GM12891 (cell line): ENCODE measurements at places on chromosomes 2 and 18.

- DNase-seq = no peak
These were observed 2.1 kb upstream of the RTN4 start for GRCh38 chr2:55052129-55053061.

GRCh38 chr2:23015651-23016200 is 369.3 kb upstream of the KLHL29 start:
- no peak for DNase-seq

DNA sequence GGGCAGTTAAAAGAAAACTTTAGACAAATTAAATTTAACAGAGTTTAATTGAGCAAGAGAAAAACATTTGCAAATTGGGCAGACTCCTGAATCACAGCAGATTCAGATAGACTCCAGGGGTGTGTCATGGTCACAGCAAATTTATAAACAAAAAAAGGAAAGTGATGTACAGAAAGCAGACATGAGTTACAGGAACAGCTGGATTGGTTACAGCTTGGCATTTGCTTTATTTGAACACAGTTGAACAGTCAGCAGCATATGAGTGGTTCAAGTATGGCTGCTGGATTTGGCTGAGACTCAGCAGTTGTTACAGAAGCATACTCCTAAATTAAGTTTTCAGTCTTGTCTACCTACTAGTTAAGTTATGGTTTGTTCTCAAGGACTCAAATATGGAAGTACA is 82.3 kb upstream of the NYAP2 start:
- DNase-seq = no peak

DNA sequence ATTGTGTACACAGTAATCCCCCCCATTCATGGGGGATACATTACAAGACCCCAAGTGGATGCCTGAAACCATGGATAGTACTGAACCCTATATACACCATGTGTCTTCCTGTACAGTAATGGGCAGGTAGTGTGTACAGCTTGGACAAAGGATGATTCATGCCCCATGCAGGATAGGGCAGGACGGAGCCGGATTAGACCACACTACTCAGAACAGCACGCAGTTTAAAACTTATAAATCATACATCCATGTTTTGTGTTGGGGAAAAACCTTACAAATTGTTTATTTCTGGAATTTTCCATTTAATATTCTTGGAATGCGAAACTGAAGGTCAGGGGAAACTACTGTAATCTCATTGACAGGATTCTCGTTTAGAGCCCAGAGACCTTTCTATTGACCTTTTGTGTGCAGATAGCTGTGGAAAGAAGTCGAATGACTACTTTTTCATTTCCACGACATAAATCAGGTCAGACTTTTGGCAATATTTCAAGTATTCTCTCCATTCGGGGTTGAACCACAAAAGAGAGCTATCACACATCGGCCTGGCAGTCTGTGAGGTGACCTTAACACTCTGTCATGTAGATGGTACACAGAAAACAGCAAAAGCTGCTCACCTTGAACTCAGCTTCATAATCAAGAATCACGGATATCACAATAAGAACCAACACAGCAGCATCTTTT is 9.9 kb upstream of the YPEL5 start:
- DNase-seq = no peak

GRCh38 chr2:203018181-203018580 is 3.5 kb downstream of the NBEAL1 start:
- DNase-seq = no peak

DNA sequence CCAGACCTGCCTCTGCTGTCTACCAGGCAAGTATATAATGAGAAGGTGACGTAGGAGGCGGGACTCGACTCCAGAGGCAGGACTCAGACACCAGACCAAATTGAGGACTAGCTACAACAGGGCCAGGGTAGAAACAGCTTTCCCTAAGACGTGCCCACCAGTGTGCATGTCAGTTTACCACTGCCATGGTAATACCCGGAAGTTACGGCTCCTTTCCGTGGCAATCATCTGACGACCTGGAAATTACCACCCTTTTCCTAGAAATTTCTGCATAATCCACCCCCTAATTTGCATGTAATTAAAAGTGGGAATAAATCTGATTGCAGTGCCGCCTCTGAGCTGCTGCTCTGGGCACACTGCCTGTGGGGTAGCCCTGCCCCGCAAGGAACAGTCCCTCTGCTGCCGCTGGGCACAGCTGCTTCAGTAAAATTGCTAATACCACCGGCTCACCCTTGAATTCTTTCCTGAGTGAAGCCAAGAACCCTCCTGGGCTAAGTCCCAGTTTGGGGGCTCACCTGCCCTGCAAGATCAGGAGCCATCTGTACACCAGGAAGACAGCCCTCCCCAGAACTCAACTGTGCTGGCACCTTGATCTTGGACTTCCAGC is 59.1 kb downstream of the ODC1 start:
- DNase-seq = no peak

DNA sequence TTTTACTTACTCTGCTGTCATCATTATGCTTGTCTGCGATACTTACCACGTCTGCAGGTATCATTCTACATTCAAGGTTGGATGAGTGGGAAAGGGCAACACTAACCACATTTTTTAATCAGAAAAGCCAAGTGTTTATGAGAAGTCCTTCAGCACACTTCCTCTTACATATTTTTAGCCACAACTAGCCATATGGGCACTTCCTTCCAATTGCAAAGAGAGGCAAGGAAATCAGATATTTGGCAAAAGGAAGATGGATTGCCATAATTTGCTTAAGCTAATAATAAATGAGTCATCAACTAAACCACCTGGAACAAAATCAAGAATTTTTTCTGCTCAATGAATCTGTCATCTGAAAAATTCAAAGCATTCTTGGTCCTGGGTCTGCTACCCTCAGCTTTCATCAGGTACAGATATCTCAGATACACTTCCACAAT is 16.7 kb upstream of the MRO start:
- no peak for DNase-seq

DNA sequence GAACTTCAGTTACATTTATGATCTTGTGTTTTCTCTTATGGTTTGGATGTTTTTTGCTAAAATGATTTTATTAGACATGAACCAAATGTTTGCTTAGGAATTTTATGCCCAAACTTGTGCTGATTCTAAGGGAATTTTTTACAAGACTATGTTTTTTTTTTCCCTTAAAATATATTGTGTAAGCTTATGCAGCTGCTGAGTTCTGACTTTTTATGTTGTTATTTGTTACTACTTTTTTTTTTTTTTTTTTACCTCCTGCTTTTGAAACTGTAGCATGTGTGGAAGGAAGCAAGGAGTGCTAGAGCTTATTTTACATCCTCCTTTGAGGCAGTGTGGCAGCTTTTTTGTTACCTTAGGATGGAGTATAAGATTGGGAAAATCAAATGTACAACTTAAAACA is 6.0 kb upstream of the DNAH7 start:
- DNase-seq = no peak

DNA sequence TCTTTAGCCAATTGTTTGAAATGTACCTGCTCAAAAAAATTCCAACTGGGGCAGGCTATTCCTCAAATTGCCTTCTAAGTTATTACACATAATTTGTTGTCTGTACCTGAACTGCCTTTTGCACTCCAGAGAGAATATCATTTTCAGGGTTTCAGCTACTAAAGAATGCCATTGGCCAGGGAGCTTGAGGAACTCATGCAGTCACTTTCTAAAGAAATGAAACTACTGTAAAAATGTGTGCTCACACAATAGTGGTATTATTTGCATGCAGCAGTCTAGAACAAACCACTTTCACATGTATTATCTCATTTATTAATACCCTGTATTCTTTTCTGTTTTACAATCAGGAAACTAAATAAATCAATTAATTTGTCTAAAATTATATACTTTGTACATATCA is 152.2 kb downstream of the PID1 start:
- DNase-seq = no peak

- no peak for DNase-seq
These were observed 64.0 kb upstream of the ZNF516 start for GRCh38 chr18:76558881-76559667.

GRCh38 chr2:221549143-221549542 is 23.0 kb downstream of the EPHA4 start:
- DNase-seq = no peak

GRCh38 chr2:207993151-207993763 is 32.1 kb downstream of the PLEKHM3 start:
- no peak for DNase-seq

DNA sequence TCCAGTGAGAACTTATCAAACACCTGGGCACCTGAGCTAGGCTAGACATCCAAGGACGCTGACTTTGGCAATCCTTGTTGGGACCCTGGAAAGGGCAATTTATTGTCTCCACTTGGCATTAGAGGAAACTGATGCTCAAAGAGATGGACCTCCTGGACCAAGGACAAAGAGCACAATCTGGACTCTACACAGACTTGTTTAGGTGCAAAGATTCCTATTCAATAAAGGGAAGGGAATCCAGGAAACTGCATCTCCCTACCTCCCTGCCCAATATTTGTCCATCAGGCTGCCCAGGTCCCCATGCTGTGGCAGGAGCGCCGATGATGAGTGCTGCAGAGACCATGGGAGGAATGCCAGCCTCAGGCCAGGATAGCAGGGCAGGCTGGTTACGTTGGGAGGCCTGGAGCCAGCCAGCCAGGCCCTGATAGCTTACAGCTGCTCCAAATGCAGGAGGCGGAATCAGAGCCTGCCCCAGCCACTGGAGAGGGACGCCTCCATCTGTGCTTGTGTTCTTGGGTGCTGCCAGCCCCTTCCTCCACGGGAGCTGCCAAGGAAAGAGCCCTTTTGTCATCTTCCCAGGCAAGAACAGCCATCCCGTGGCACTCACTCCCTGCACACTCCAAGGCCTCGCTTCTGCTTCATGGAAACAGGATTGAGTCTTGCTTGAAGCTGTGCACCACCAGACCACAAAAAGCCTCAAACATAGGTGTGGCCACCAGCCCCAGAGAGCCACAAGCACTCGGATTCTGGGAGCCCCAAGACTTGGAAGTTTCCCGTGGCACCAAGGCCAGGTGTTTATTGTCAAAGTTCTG is 60.0 kb downstream of the HS1BP3 start:
- DNase-seq = no peak

DNA sequence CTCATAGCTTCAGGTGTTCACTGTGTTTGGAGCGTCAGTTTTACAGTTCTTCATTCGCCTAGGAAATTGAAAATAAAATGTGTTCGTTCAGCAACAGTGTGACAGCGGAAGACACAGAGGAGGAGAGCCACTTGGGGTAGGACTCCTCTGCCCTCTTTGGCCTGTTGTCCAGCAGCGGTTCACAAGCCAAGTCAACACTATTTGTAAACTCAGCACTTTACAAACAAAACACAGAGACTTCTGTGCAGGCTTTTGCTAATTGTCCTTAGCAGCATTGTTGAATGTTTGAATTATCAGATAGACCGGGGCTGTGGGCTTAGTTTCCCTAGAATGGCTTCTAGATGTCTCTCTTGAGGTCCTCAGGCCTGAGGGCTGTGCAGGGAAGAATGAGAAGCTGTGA is 73.2 kb downstream of the TNFRSF11A start:
- DNase-seq = no peak

DNA sequence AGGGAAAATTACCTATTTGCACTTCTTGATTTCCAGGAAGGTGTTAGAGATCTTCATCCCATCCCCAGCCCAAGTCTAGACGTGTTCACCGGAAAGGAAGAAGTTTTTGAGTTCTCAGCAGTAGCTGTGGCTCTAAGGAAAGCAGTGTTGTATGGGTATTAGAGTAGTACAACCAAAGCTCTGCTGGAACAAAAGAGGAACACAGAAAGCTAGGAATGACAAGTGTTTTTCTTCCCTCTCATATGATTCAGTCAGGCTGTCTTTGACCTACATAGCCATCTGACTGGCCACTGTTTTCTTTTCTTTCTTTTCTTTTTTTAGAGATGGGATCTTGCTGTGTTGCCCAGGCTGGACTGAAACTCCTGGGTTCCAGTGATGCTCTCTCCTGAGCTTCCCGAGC is 82.7 kb upstream of the SLC39A10 start:
- DNase-seq = no peak

DNA sequence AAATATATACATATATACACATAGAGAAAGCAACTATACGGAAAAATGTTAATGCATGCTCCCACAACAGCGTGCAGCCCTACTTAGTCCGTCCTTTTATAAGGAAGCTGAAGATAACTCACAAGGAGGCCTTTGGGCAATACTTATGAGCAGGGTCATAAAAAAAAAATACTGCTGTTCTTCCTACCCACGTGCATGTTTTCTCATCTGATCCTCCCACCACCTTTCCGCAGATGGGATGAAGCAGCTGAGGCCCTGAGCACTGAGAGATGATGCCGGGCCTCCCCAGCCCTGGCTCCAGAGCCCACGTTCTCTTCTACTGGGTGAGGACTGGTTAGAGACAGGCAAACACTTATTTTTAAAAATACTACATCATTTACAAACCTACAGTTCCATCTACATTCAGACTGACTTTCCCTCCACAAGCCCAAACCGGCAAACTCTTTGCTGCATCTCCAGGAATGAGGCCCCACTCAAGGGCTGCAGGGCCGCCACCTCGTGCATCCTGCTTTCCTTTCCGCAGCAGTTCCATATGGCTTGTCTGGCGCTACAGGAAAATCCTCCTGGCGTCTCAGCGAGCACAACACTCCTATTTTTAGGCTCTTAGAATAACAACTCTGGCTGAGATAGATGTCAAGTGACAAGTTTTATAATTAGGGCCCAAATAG is 41.6 kb downstream of the TBC1D8 start:
- DNase-seq = no peak

DNA sequence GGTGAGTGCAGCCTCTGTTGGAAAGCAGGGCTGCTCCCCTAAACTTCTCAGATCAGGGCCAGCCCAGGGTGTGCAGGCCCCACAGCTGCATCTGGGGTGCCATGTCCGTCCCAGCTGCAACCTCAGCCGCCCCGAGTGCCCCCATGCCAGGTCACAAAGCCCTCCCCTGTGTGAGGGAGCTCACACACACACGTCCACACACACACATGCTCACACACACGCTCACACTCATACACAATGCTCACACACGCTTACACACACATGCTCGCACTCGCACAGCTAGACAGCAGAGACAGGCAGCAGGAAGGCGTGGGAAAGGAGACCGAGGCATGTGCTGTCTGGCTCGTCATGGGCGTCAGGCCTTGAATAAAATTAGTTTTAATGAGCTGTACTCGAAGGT is 55.4 kb downstream of the ADI1 start:
- DNase-seq = no peak

DNA sequence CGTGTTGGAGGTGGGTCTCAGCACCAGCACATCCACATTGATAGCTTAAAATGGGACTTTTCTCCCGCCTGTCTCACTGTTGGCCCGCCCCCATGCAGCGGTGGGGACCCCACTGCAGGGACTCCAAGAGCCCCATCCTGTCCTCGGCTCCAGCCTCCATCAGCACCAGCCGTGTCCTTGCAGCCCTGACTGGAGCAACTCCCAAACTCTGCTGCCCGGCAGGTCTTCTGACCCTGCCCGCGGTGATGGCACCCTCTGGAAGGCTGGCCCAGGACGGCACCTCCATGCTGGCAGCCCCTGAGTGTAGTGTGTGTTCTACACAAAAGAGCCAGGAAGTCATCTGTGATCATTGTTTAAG is 41.6 kb upstream of the KCNG2 start:
- no peak for DNase-seq

GRCh38 chr18:51857989-51858388 is 482.0 kb upstream of the DCC start:
- DNase-seq = no peak

- DNase-seq = no peak
These were observed 167.3 kb upstream of the SPRED2 start for GRCh38 chr2:65599693-65600092.

GRCh38 chr2:73133566-73134197 is 20.9 kb upstream of the RAB11FIP5 start:
- DNase-seq = no peak
